Mammary epithelial cell (primary cell): ENCODE measurements at places on chromosomes 5 and 9. TPM values are rescaled to one million over a fixed set of nuclear protein-coding genes. Genes with fewer than 3 reads are reported as not detected.

The CDX1 gene
- not detected in 2 replicates for total RNA-seq

The ACOT12 gene
- not detected for total RNA-seq

The POU4F3 gene
- total RNA-seq, result not detected in 2 replicates

The CATSPER3 gene
- total RNA-seq, result not detected in 2 replicates

The CDKN2B-AS1 gene
- 1.6 and 2.3 TPM in 2 replicates for total RNA-seq

The HEMGN gene
- not detected for total RNA-seq

The DAPK1 gene
- total RNA-seq, result 17.1 and 41.7 TPM in 2 replicates

The C6 gene
- not detected for total RNA-seq

The HRCT1 gene
- 4.7 TPM for total RNA-seq

The PCDHA11 gene
- total RNA-seq, result 0.21 and 0.37 TPM in 2 replicates

The IL4 gene
- total RNA-seq, result not detected in 2 replicates

The ATOX1 gene
- 89.2 and 90.6 TPM in 2 replicates for total RNA-seq

The TAF11L10 gene
- total RNA-seq, result not detected in 2 replicates

The LRRC19 gene
- total RNA-seq, result not detected in 2 replicates

The SHC3 gene
- under 0.01 TPM for total RNA-seq

The ATP6V1G1 gene
- total RNA-seq, result 130 TPM

The ZCCHC10 gene
- total RNA-seq, result 20.1 and 22.0 TPM in 2 replicates

The APBA1 gene
- total RNA-seq, result 0.99 and 2.0 TPM in 2 replicates

The TUT7 gene
- total RNA-seq, result 33.8 TPM

The CCDC171 gene
- 2.8 TPM for total RNA-seq

The SH3RF2 gene
- 57.3 TPM for total RNA-seq

The KIAA0825 gene
- 9.3 TPM for total RNA-seq

The GRXCR2 gene
- not detected in 2 replicates for total RNA-seq

The C7 gene
- total RNA-seq, result not detected

The IL9 gene
- not detected for total RNA-seq

The NANS gene
- total RNA-seq, result 44.7 TPM

The SURF2 gene
- 42.2 and 54.2 TPM in 2 replicates for total RNA-seq

The CDC23 gene
- total RNA-seq, result 30.7 and 37.5 TPM in 2 replicates

The MAPKAP1 gene
- total RNA-seq, result 81.4 TPM

The BRIX1 gene
- 37.2 and 39.8 TPM in 2 replicates for total RNA-seq

The OLFML2A gene
- total RNA-seq, result 6.2 TPM

The RCL1 gene
- 20.7 TPM for total RNA-seq

The SIT1 gene
- not detected for total RNA-seq

The PLAC8L1 gene
- not detected for total RNA-seq

The DIPK1B gene
- 0.35 TPM in 1 of 2 replicates, not detected in the other for total RNA-seq

The PTRH1 gene
- total RNA-seq, result 18.2 TPM

The SAXO1 gene
- total RNA-seq, result not detected

The LCN15 gene
- total RNA-seq, result not detected in 2 replicates

The BBLN gene
- 56.9 and 76.5 TPM in 2 replicates for total RNA-seq

The SLC24A2 gene
- total RNA-seq, result not detected in 2 replicates

The TUSC1 gene
- 7.5 and 8.7 TPM in 2 replicates for total RNA-seq

The SLC36A3 gene
- total RNA-seq, result not detected in 2 replicates

The PRUNE2 gene
- 9.2 TPM for total RNA-seq

The DMRT3 gene
- total RNA-seq, result not detected

The PCAT7 gene
- not detected in 2 replicates for total RNA-seq

The KCNT1 gene
- not detected for total RNA-seq
